GM06990 (cell line): ENCODE measurements at places on chromosomes 5 and 9.

DNA sequence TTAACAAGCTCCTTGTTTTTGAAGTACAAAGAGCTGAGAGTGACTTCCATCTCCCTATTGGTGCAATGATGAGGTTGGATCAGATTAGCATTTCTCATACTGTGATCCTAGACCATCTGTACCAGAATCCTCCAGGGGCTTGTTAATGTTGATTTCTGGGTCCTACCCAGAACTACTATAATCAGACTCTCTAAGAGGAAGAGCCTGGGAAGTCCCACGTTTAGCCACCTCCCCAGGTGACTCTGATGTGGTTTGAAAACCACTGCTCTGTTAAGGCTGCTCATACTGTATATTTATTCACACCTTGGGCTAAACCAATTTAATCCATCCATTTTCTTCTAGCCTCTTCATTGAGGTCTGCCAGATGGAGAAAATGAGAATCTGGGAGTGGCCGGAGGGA, 49.6 kb upstream of the SMIM32 start:
- DNase-seq: no peak

- no peak for DNase-seq
These were observed 12.4 kb downstream of the NR6A1 start for GRCh38 chr9:124758691-124759090.

- DNase-seq: no peak
These were observed 57.6 kb downstream of the ZNF618 start for GRCh38 chr9:113933671-113934070.

DNA sequence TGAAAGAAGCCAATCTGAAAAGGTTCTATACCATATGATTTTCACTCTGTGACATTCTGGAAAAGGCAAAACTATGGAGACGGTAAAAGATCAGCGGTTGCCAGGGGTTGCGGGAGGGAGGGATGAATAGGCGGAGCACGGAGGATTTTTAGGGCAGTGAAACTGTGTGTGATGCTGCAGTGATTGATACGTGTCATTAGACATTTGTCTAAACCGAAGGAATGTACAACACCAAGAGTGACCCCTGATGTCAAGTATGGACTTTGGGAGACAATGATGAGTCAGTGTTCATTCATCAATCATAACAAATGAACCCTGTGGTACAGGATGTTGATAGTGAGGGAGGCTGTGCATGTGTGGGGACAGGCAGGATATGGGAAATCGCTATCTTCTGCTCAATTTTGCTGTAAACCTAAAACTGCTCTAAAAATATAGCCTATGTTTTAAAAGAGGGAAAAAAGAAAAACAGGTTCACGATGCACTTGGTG, 34.4 kb downstream of the ERGIC1 start:
- no peak for DNase-seq

- no peak for DNase-seq
These were observed 722.0 kb upstream of the ADAMTS16 start for GRCh38 chr5:4418084-4418483.

GRCh38 chr9:70964861-70965260, 156.6 kb downstream of the TRPM3 start:
- DNase-seq: no peak

DNA sequence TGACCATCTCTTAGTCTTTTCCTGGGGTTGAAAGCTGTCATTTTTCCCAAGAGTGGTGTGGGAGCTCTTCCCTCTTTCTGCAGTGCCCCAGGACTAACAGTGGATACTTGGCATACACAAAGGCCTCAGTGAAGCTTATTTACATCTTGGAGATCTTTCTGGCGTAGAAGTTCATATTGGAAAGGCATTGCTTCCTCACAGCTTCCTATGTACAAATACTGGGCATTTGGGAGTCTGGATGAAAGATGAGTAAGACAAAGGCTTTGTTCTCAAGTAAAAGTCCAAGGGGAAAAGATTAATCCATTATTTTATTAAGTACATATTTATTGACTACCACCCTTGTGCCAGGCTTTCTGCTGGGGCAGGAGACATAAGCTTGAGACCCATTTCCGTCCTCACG, 22.0 kb downstream of the MAP3K1 start:
- no peak for DNase-seq

DNA sequence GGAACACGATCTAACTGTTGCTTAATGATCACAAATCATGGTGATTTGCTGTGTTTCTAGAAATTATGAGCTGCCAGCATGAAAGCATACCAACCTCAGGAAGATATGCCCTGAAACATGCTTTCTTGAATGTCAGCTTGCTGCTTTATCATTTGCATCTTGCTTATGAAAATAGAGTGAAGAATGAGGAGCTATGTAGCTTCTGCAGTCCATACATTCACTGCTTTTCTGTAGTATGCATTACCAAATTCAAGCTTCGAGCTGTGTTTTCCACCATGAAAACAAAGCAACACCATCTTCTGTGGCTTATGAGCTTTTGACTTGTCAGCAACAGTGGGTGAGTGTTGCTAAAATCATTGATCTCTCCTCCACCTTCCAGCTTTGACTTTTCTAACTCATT, 16.5 kb downstream of the F2RL2 start:
- no peak for DNase-seq

GRCh38 chr9:22237497-22238363, 208.9 kb upstream of the DMRTA1 start:
- no peak for DNase-seq

DNA sequence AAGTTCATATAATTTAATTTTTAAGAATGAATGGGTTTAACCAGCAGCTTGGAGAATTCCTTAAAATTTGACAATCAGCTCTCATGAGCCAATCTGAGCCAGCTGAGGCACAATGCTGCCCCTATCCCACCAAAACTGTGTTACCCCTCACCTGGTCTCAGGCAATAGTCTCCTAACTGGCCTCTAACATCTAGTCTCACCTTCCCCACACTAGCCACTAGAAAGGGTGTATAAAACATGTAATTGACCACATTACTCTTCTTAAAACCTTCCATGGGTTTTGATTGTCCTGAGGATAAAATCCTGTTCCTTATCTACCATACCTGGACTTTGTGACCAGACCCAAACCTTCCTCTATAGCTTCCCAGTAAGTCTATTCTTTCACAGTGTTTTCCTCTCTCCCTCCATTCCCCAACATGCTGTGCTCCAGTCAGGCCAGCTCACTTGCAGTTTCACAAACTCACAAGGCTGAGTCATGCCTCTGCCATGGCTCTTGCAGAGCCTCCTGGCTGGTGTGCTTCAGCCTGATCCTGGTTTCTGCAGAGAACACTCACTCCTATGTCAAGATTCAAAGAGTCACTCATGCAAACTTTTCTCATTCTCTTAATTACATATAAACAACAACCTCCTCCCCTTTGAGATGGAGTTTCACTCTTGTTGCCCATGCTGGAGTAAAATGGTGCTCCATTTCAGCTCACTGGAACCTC, 16.0 kb upstream of the ZCCHC7 start:
- DNase-seq: no peak

DNA sequence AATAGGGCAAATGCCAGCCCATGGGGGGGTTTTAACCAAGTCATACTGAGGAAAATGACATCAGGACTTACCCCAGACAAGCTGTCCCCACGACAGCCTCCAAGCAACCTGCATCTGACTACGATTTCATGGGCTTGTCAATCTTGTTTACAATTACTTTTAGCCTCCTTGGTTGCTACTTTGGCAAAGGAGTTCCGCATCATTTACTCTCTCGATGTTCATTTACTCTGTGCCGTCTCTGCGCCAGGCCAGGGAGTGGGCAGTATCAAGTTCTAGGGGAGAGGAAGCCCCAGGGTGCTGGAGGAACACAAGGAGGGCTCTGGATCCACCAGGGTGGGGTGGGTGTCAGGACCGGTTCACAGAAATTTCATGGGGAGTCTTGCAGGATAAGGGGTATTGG, 23.9 kb downstream of the PTPN3 start:
- DNase-seq: no peak
